Stimulated activated CD8-positive, alpha-beta memory T cell treated with anti-CD3 and anti-CD28 coated beads, Interleukin-7, amount 100 ng/mL, for 1 hour (primary cell): ENCODE measurements at places on chromosomes 12 and 14.

GRCh38 chr12:46304070-46304469, 35.2 kb upstream of the SLC38A1 start:
- DNase-seq, result no peak

- no peak for DNase-seq
These were observed 20.6 kb downstream of the CNIH1 start for GRCh38 chr14:54420478-54421142.

GRCh38 chr14:20143911-20144310, 5.3 kb downstream of the OR4N5 start:
- no peak for DNase-seq

DNA sequence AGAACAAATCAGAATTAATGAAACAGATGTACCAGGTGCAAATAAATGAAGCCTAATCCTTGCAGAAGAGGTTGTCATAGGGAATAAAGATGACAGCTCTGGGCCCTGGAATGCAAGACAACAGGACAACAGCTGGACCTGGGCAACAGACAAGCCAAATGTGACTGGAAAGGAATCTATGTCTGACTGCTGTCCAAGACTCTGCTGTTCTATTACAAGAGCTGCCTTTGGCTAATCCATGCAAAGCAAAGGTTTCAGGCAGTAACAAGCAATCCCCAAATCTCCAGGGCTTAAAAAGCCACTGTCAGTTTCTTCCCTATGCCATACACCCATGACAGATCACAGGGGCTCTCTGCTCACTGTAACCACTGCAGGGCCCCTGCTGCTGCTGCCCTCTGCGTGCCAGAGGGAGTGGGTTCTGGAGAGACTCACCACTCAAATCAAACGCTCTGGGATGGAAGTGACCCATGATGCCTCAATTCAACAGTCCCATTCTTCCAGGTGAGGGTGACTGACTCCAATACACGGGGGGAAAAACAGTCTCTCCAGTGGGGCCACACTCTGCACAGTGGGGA, 218.9 kb upstream of the SFSWAP start:
- no peak for DNase-seq

GRCh38 chr14:25394791-25395391, 344.9 kb upstream of the STXBP6 start:
- no peak for DNase-seq

DNA sequence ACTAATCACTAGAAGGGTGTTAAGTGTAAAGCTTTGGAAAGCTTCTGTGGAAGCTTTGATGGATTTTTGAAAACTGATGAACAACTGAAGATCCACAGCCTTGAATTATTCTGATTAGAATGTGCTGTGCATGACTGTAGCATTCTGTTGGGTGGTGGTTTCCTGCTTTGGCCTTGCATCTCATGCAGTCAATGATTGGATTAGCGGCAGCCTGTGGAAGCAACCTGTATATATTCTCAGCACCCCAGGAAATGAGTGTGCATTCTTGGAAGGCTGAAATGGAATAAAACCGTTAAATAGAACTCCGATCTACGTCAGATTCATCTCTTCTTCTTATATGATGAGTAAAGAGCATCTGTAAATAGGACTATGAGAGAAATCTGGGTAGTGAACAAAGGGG, 120.2 kb downstream of the SLC16A7 start:
- DNase-seq, result no peak

DNA sequence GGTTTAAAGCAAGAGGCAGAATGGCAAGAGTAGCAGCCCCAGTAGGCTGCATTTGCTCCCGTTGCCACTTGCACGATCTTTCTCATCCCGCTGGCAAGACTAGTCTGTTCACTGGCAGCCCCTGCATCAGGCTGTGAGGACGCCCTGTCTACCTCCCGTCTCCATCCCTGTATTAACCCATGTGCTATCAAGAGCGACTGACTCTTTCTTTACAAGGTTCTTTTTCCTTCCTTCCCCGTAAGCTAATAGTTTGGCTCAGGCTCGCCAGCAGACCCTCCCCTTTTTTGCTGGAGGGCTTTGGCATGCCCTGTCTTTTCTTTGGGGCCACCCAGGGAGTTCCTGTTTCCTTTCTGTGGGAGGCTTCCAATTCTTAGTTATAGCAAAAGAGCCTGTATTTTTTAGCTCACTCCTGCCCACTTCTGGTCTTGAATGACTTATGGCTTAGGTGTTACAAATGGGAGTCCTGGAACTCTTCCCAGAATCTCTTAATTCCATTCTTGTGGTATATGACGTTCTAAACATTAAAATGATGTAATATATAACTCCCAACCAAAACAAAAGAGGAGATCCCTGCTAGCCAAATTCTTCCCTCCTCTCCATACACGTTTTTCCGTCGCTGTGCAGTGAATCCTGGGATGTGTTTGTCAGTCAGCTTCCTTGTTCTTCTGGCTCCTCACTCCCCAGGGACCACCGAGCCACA, 149.0 kb downstream of the PRKCH start:
- DNase-seq, result no peak
